ENCODE measurements at places on chromosomes 11 and 22. TPM values are rescaled to one million over a fixed set of nuclear protein-coding genes. Genes with fewer than 3 reads are reported as not detected.

The TPBGL gene
- not detected for total RNA-seq

The HPX gene
- under 0.01 TPM for total RNA-seq

The ISX gene
- total RNA-seq = not detected

The MOV10L1 gene
- 10.8 TPM for total RNA-seq

The ZNF280B gene
- total RNA-seq = 1.6 TPM

The DYNC2H1 gene
- 44.9 TPM for total RNA-seq

The CREB3L1 gene
- 66.7 TPM for total RNA-seq

The SLC22A9 gene
- not detected for total RNA-seq

The SCGB1C1 gene
- total RNA-seq = not detected
